ENCODE measurements at places on chromosomes 3 and 15.

DNA sequence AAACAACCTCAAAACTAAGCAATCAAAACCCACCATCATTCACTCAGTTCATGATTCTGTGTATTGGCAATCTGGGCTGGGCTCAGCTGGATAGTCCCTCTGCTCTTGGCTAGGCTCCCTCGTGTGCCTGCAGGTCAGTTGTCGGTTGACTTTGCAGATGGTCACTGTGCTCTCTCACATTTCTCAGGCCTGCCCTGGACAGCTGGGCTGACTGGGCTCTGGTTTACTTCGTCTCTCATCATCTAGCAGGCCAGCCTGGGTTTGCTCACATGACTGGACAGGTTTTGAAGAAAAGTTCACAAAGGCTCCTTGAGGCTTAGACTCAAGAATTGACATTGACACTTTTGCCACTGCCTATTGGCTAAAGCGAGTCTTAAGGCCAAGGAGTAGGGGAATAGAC, 105.0 kb upstream of the CTNNB1 start:
- DNase-seq, result no peak

DNA sequence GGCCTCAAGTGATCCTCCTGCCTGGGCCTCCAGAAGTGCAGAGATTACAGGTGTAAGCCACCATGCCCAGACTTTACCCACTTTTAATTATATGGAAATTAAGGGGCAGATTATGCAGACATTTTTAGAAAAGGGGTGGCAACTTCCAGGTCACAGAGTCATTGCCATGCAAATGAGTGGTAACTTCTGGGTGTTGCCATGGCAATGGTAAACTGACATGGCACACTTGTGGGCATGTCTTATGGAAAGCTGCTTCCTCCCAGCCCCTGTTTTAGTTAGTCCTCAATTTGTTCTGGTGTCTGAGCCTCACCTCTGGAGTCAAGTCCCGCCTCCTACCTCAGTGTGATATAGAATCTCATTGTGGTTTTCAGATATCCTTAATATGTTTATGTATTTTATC, 49.7 kb downstream of the PCNP start:
- DNase-seq, result no peak

DNA sequence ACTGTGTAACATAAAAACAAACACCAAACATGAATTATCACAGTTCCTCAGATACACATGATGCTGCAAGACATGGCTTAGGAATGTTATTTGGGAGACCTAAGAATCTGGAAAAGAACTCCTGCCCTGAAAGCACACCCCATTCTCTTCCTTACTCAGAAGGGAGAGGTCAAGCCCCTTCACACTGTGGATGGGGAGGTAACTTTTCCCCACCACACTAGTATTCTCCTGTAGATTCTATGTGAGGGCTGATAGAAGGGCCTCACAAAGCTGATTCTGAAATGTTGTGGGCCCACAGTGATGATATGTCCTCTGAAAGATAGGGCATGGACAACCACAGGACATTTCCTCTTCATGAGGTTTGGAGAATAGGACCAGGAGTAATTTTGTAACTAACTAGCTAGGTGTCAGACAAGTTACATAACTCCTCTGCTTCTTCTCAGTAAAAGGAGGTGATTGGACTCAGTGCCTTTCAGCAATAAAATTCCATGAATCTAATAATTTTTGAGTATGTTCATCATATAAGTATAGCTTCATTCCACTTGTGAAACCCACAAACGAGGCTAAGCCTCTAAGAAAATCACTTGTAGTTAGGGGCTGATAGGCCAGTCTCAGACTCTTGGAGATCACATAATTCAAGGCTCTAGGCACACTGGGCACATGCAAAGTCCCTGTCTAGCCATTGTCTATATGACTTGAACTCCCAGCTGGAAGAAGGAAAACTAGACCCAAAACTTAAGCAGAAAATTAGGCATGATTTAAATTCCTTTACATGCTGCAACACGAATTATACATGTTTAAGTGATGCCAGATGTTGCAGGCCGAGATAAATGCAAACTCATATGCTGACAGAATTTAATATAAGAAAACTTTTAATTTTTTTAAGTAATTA, 7.5 kb downstream of the PTX3 start:
- DNase-seq, result no peak

- DNase-seq, result no peak
Observed at GRCh38 chr15:63353261-63353660, 28.4 kb downstream of the CA12 start.
